ENCODE measurements at places on chromosomes 12 and 14. TPM values are rescaled to one million over a fixed set of nuclear protein-coding genes. Genes with fewer than 3 reads are reported as not detected.

The DNAI7 gene
- under 0.01 TPM for total RNA-seq

The RDH12 gene
- total RNA-seq: 0.78 TPM

The OR4E1 gene
- total RNA-seq: not detected

The ACTR10 gene
- 44.4 TPM for total RNA-seq

The COX8C gene
- total RNA-seq: not detected

The SYCP3 gene
- total RNA-seq: under 0.01 TPM

The SMCO2 gene
- total RNA-seq: 4.1 TPM

The INSM2 gene
- total RNA-seq: not detected

The PTPRB gene
- total RNA-seq: 0.34 TPM

The TAS2R19 gene
- total RNA-seq: 7.6 TPM

The NOS1 gene
- under 0.01 TPM for total RNA-seq

The KRT72 gene
- total RNA-seq: not detected

The HOXC10 gene
- not detected for total RNA-seq

The UTP20 gene
- 26.0 TPM for total RNA-seq

The IGF1 gene
- not detected for total RNA-seq

The PTPRO gene
- total RNA-seq: 0.07 TPM

The TAMALIN gene
- not detected for total RNA-seq

The JPH4 gene
- not detected for total RNA-seq

The HOXC4 gene
- total RNA-seq: not detected

The ART4 gene
- total RNA-seq: not detected

The IL22 gene
- not detected for total RNA-seq

The NGB gene
- total RNA-seq: not detected

The DDX11 gene
- 14.2 TPM for total RNA-seq

The CLEC9A gene
- not detected for total RNA-seq

The ZC3H14 gene
- 70.8 TPM for total RNA-seq

The NANOG gene
- total RNA-seq: under 0.01 TPM

The RTN1 gene
- total RNA-seq: not detected

The DHRS2 gene
- total RNA-seq: 0.07 TPM

The RERG gene
- under 0.01 TPM for total RNA-seq

The SERPINA12 gene
- total RNA-seq: not detected

The NINJ2 gene
- total RNA-seq: 0.36 TPM

The HOXC9 gene
- total RNA-seq: not detected

The TTC9 gene
- total RNA-seq: 5.8 TPM

The ZDHHC22 gene
- not detected for total RNA-seq

The SLC6A13 gene
- under 0.01 TPM for total RNA-seq

The TM7SF3 gene
- total RNA-seq: 357 TPM

The SERPINA10 gene
- not detected for total RNA-seq

The PPP2R5C gene
- total RNA-seq: 84.8 TPM

The PRH2 gene
- total RNA-seq: not detected

The FAM181A gene
- total RNA-seq: not detected

The CLEC7A gene
- total RNA-seq: under 0.01 TPM

The DNAH10 gene
- total RNA-seq: under 0.01 TPM

The KLHL33 gene
- total RNA-seq: not detected

The ADGRD1 gene
- not detected for total RNA-seq

The PMCH gene
- not detected for total RNA-seq

The MLEC gene
- total RNA-seq: 83.6 TPM

The GPX2 gene
- 0.71 TPM for total RNA-seq

The HOXC13 gene
- total RNA-seq: not detected
